Mucosa of gallbladder (tissue), 1 donor: ENCODE measurements at places on chromosomes 7 and 10. TPM values are rescaled to one million over a fixed set of nuclear protein-coding genes. Genes with fewer than 3 reads are reported as not detected.

Gene ADCYAP1R1
- total RNA-seq = 7.2 TPM

Gene IFRD1
- 45.8 TPM for total RNA-seq

Gene CPN1
- not detected for total RNA-seq

Gene SPACDR
- total RNA-seq = 1.2 TPM

Gene GUSB
- 73.2 TPM for total RNA-seq

Gene FAM131B
- total RNA-seq = 6.6 TPM

Gene MUC12
- total RNA-seq = 0.72 TPM

Gene AS3MT
- total RNA-seq = 5.4 TPM

Gene OR2A5
- not detected for total RNA-seq

Gene CNNM1
- total RNA-seq = 1.4 TPM

Gene TRIM56
- total RNA-seq = 57.7 TPM

Gene AKR1C1
- total RNA-seq = 48.7 TPM

Gene CHCHD1
- total RNA-seq = 28.0 TPM

Gene ANKRD7
- not detected for total RNA-seq

Gene CPA1
- total RNA-seq = 27.8 TPM

Gene GPR85
- 0.69 TPM for total RNA-seq

Gene PBLD
- 8.0 TPM for total RNA-seq

Gene TMEM139
- 47.8 TPM for total RNA-seq

Gene CALML3
- not detected for total RNA-seq

Gene UPK3B
- 3.3 TPM for total RNA-seq

Gene TFPI2
- total RNA-seq = 4.0 TPM

Gene EPO
- total RNA-seq = not detected

GRCh38 chr7:5404421-5404826 is 19.2 kb downstream of the TNRC18 start:
- no peak for DNase-seq

- DNase-seq = no peak
Measured at GRCh38 chr10:106996510-106996909, 168.0 kb downstream of the SORCS1 start.

GRCh38 chr7:128889121-128889520 is 21.4 kb downstream of the KCP start:
- DNase-seq = no peak

- no peak for DNase-seq
Measured at GRCh38 chr10:851901-852300, 79.6 kb downstream of the LARP4B start.

DNA sequence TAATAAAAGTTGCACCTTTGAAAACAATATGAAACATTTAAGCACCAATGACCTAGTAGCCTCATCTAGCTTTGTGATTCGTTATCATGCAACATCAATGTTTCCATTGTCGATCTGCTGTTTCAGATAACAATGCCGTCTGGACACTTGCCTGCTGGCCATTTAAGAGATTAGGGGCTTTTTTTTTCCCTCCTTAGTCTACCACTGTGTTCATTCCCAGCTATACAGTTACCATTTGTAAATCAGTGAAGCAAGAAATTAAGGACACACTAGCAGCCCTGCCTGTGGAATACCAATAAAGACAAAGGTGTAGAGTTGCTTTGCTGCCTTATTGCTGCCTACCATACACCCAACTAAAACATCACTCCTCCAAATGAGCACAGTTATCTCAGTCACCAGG is 37.6 kb upstream of the MYO3A start:
- no peak for DNase-seq

DNA sequence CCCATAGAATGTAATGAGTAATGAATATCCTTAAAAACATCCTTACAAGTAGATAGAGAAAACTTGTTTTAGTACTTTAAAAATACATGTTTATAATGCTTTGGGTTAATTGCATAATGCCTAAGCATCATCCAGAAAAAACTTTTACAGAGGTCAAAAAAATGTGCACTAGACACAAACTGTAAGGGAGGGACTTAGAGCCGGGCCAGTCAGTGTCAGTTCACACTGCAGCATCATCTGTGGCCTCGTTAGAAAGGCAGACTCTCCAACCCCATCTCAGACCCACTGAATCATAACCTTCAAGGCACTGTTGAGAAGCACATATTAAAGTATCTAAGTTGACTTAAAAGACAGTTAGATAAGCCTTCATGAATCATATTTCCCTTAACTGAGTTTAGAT is 230.1 kb upstream of the PRPS1L1 start:
- no peak for DNase-seq

DNA sequence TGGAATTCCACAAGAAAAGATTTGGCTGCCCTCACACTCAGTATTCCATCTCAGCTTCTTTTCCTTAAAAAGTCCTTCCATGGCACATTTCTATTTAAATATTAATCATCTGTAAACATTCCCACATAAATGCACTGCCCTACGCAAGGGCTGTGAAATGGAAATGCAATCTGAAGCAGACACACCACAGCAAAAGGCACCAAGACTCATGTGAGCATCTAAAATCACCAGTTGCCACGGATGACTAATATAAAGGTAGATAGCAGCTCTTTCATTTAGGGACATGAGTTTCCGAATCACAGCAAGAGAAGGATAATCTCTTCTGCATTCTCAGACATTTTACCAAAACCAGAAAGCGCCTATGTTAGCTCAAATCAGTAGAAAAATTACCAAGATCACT is 31.6 kb downstream of the COA1 start:
- no peak for DNase-seq

GRCh38 chr10:86030312-86030711 is 336.3 kb downstream of the GRID1 start:
- DNase-seq = no peak

GRCh38 chr7:78173666-78174065 is 375.1 kb downstream of the PHTF2 start:
- no peak for DNase-seq

DNA sequence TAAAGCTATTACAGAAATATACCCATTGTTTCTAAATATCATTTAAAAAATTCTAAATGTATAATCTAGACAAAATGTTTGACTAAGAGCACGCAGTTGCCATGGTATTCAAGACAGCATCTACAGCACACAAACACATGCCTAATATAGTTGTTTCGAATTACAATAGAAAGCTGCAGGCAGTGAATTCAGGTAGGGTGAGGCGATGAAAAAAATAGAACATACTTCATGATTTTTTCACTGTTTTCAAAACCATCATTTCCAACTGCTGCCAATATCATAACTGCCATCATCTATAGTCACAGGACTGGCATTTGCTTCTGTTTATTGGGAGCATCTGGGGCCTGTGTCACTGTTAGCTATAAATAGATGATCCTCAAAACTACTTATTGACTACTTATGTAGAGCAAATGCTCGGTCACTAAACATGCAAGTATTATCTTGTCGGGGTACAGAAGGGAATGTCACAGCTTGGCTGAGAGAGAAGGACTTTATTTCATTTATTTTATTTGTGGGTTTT is 34.4 kb upstream of the OTUD1 start:
- DNase-seq = no peak

DNA sequence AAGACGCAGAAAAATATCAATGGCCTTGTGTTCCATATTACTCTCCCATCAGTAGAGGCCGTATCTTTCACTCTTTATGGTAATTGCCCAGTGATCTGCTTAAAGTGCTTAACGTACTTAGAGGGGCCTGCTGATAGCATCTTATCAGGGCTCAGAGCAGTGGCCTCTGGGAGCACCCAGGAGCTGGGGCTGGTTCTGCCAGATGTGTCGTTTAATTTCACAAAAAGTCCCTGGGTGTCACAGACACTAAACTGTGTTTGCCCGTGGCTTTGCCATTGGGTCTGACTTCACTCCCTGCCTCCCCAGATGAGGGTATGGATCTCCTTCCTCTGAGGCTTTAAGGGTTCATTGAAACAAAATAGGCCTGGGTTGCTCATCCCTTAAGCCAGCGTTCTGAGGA is 435.3 kb downstream of the GATA3 start:
- DNase-seq = no peak

DNA sequence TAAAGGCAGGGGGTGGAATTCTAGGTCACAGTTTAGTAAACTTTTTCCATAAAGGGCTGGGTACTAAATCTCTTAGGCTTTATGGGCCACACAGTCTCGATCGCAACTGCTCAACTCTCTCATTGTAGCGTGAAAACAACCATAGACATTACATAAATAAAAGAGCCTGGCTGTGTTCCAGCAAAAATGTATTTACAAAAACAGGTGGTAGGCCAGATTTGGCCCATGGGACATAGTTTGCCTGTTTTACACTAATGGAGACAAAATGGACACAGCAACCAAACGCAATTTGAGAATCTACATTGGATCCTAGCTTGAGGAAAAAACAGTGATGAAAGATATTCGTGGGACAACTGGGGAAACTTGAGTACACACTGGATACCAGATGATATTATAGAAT is 23.2 kb upstream of the MALSU1 start:
- no peak for DNase-seq

GRCh38 chr7:85023916-85024315 is 162.9 kb downstream of the SEMA3D start:
- no peak for DNase-seq

- DNase-seq = no peak
Measured at GRCh38 chr7:49425277-49425818, 348.1 kb upstream of the VWC2 start.

GRCh38 chr7:40749877-40750276 is 615.1 kb downstream of the SUGCT start:
- DNase-seq = no peak

DNA sequence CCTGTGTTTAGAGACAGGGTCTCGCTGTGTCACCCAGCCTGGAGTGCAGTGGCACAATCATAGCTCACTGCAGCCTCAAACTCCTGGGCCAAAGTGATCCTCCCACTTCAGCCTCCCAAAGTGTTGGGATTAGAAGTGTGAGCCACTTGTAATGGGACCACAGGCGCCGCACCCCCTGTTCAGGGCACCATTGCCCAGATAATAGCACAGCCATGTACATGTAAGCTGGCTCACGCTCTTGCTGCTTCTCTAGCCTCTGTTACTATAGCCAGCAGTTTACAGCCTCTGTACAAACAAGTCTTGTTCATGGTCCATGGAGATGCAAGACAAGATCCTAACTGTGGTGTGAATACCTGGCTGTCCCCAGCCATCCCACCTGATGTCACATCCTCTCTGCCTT is 4.2 kb upstream of the MLXIPL start:
- no peak for DNase-seq

GRCh38 chr7:1055956-1056784 is 11.8 kb downstream of the GPR146 start:
- no peak for DNase-seq

DNA sequence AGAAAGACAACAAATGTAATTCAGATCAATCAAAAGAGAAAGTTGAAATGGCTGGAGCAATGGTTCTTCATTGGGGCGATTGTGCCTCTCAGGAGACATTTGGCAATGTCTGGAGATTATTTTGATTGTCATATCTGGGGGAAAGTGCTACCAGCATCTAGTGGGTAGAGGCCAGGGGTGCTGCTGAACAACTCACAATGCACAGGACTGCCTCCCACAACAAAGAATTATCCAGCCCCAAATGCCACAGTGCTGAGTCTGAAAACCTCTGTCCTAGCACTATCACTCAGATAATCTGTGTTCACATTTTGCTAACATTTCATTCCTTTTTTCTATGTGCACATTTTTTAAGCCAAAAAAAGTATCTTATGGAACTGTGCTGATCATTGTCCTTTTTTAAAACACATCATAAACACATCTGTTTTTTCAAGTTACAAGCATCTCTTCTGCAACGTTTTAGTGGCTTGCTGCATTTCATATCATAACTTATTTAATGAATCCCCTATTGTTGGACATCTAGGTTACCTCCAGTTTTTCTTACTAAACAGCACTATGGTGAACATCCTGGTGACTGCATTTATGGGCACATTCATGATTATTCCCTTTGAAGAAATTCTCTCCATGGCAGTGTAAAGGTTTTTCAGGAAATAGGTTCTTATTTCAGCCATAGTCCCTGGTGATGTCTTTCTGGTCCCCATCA is 114.2 kb downstream of the C10orf105 start:
- DNase-seq = no peak

- no peak for DNase-seq
Measured at GRCh38 chr7:26356929-26357798, 65.5 kb downstream of the SNX10 start.

DNA sequence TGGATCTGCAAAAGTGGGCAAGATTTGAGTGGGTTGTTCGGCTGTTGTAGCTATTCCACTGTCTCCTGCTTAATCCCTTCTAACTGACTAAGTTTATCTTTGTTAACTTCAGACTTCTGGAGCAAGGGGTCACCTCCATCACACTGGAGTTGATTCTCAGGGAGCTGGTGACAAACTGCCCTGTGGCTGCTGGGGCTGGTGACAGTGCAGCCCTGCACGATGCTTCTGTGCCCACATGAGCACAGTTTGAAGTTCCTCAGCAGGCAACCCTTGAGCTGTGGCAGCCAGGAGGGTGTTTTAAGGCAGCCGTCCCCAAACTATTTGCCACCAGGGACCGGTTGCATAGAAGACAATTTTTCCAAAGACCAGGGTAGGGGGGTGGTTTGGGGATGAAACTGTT is 40.5 kb downstream of the ADRB1 start:
- no peak for DNase-seq

GRCh38 chr7:105219771-105220160 is 169.0 kb downstream of the SRPK2 start:
- DNase-seq = no peak

- DNase-seq = no peak
Measured at GRCh38 chr7:144720149-144720548, 115.7 kb downstream of the TPK1 start.

DNA sequence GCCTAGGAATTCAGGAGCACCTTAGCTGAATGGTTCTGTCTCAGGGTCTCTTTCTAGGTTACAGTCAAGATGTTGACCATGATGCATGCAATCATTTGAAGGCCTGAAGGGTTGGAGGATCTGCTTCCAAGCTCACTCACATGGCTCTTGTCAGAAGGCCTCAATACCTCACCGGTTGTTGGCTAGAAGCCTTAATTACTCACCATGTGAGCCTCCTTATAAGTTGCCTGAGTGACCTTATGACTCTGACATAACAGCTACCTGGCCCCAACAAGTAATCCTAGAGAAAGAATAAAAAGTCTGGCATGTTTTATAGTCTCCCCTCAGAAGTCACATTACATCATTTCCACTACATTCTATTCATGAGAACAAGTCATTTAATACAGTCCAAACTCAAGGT is 3.4 kb upstream of the C1GALT1 start:
- no peak for DNase-seq

DNA sequence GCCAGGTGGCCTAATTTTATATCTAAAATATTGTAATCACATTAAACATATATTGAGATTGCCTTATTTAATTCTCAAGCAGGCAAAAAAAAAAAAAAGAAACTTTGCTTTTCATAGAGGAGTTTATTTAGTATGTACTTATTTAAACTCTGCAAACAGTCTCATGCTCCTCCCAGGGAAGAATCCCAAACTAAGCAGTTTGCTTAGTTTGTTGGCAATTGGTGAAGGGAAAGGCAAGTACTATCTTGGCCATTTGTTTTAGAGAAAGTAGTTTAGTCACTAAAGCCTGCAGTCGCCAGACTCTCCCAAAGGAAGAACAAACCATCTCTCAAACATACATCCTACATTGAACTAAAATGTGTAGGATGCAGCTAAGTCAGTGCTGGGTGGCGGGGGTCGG is 226.8 kb downstream of the CDC14C start:
- no peak for DNase-seq
